ENCODE measurements at places on chromosomes 1 and 21. TPM values are rescaled to one million over a fixed set of nuclear protein-coding genes. Genes with fewer than 3 reads are reported as not detected.
A peak's percentile ranks its signal among the peaks of the same experiment; 100 is the strongest.

The IFI44L gene
- total RNA-seq: 278 TPM

DNA sequence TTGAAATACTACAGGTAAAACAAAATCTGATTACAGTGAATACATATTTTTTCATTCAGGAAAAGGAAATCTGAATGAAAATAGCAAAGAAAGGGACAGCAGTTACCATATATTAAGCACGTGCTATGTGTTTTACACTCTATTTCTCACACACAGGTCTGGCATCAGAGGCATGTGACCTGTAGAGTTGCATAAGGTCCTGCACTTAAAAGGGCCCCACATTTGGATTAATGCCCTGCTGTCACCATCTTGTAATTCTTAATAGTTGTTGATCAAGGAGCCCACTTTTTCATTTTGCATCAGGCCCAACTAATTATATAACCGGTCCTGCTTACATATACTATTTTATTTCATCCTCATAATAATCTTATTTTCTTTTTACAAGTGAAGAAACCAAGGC, 125.8 kb downstream of the LRRC40 start:
- no peak for DNase-seq

- peak; percentile 58 for DNase-seq
These were observed 432 bp downstream of the AKT3 start for GRCh38 chr1:243849421-243850201.

DNA sequence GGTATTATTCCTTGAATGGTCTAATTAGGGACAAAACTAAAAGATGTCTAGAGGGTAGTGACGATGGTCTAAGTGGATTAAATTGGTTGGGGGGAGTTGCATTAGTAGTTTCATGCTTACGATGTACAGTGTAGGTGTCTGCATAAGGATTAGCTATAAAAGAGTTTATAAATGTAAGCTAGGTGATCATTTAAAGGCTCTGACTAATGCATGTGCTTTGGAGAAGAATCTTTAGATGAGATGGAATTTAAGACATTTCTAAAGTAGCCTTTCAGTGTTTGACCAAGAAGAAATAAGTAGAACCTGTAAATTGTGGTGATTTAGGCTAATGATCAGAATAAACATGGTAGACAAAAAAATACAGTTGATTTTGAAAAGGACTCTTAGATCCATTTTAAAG, 7.4 kb downstream of the SYT14 start:
- DNase-seq: no peak

GRCh38 chr1:81554534-81554933, 246.2 kb upstream of the ADGRL2 start:
- no peak for DNase-seq

GRCh38 chr1:34290831-34291230, 114.1 kb downstream of the C1orf94 start:
- DNase-seq: no peak

- DNase-seq: no peak
These were observed 4.2 kb downstream of the SFPQ start for GRCh38 chr1:35188578-35189392.

The C1orf216 gene
- total RNA-seq: 13.7 TPM

DNA sequence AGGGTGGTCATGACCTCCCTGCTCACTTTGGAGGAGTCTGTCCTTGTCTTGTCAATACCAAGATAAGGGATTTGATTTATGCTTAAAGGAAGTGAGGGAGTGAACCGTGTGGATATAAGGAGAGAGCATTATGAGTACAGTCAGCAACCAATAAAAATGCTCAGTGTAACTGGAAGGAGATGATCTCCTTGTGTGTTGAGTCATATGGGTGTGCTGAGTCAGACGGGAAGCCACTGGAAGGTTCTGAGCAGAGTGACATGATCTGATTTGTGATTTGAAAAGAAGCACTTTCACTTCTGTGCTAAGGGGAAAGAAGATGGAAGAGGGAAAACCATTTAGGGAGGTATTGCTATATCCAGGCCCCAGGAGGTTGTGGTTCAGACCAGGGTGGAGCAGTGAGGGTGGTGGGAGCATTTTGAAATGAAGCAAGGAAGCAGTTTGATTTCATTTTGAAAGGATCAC, 2.5 kb upstream of the BCL10 start:
- DNase-seq: no peak

DNA sequence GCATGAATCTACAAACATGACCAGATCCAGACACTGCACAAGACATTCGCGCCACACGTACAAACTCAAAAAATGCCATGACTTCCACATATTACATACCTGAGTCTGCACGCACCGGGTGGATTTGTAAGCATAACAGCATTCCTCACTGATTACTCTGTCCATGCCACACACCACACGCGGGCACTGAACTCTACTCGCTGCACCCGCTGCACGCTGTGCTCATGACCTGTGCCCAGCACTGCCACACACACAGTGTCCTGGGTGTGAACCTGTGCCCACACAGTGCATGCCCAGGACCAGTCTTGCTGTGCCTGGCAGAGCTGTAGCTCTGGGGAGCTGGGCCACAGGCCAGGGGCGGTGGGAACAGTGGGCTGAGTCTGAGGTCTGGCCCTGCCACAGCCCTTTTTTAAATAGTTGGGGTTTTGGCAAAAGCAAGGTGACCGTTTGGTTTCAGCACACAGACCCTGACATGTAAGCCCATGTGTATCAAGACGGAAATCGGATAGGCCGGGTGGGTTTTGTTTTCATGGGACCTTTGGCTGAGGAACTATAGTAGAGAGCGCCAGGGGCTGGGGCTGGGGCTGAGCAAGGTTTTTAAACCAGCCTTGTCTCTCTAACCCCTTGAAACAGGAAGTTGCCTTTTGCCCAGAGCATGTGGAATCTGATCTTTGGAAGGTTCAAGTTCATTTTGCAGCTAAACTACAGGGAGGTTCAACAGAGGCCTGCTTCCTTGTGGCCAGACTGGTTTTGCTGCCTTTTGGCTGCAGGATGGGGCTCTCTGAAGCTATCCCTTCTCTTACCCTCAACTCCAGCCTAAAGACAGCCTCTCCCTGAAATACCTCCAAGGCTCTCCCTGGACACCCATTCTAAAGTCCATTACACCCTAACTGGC, 12.3 kb upstream of the GOLT1A start:
- DNase-seq: no peak

GRCh38 chr1:228281631-228282328, 73.9 kb downstream of the OBSCN start:
- no peak for DNase-seq

DNA sequence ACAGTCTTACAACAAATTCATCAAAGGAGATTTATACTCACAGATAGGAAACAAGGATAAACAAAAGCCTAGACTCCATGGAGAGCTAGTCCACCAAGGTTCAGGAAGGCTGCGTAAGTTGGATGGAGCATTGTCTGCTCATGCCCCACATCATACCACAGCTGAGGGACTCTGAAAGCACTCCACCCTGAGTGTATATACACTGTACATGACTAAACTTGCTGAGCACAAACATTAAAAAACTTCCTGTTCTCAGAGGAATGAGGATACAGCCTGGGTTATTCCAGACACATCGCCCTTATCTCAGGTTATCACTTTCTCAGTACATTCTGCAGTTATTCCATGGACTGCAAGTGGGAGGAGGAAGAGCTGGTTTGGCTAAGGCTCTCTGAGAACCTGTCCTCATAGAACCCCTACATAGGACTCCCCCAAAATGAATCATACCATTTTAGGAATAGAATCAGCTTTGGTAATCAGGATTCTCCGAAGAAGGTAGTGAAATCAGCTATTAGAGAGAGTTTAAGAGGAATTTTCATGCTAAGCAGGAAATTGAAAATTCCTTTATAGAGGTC, 58.0 kb upstream of the PRMT6 start:
- no peak for DNase-seq

The COL11A1 gene
- not detected for total RNA-seq

DNA sequence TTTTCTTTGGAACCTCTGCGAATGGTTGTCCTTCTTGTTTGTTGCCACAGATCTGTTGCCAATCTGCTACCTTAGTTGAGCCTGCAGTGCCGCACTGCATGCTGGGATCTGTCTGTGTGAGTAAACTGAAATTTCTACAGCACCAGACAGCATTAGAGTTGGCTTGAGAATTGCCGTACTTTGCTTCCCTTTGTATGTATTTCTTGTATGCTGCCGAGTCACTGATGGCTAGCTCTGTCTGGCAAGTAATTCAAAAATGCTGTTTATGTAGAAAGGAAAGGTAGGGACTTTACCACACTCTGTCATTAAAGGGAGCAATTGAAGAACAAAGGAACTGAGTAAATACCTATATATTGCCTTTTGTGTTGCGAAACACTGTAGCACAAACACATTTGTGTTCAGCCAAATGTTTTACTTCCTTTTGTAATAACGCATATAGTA, 857.4 kb downstream of the USP25 start:
- DNase-seq: no peak

The CYB561D1 gene
- 24.3 TPM for total RNA-seq

- no peak for DNase-seq
These were observed 61.3 kb upstream of the BACH1 start for GRCh38 chr21:29237110-29238052.

- DNase-seq: peak; percentile 69
These were observed 7.6 kb downstream of the CDKN2C start for GRCh38 chr1:50977575-50978143.

The AADACL3 gene
- not detected for total RNA-seq

DNA sequence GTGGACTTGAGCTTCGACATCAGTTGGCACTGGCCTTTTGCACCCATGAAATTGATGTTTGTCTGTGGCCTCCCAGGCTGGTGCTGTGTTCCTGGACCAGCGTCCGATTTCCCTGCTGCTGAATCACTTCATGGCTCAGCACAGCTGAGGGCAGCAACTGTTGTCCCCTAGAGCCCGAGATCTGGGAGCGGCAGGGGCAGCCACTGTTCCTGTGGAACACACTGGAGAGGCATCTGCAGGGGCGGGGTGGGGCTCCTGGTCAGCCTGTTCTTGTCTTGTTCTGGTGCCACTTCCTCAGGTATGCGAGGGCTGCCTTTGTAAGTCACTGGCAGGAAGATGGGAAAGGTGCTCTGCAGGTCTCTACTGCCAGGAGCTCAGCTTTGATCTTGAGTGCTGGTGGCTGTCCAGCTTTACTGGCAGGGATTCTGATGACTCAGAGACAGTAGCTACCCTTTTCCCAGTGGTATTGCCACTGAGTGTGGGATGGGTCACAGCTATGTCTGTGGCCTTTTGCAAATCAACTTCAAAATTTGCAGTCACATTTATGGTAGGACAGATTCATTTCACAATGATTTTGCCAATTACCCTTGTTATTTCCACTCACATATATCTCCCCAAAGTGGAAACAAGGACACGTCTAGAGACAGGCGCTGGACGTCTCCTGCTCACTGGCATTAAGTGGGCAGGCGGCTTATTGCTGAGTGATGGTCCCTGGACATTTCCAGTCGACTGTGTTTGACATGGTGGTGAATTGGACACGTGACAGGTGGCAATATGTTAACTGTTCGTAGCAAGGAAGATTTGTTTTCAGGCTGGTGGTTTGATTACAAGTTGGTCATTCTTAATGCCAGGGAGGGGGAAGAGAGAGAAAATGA, 15.3 kb downstream of the AGPAT3 start:
- DNase-seq: peak; percentile 21

The DAP3 gene
- 119 TPM for total RNA-seq

- DNase-seq: no peak
These were observed 210.0 kb upstream of the FOXD3 start for GRCh38 chr1:63112155-63112900.

The GREM2 gene
- not detected for total RNA-seq

The BMP8B gene
- 0.68 TPM for total RNA-seq

DNA sequence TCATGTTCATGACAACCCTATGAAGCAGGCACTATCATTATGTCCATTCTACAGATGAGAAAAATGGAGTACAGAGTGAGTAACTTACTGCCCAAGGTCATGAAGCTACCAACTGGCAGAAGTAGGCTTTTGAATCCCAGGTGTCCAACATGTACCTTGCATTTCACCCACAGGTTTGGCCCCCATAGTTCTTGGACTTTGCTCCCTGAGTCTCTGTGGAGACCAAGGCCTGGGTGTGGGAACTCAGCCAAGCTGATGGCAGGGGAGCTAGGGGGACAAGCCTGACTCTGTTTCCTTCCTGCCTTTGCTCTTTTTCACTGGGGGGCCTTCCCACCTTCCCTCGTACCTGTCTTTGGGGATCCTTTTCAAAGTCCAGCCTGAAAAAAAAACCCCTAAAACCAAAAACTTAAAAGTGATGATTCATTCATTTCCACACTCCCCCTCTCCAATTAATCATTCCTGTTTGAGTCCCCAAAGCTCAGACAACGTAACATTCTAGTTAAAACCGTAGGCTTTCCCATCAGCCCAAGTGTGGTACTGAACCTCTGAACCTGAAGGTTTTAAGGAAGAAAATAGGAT, 8.5 kb upstream of the TTC22 start:
- no peak for DNase-seq

DNA sequence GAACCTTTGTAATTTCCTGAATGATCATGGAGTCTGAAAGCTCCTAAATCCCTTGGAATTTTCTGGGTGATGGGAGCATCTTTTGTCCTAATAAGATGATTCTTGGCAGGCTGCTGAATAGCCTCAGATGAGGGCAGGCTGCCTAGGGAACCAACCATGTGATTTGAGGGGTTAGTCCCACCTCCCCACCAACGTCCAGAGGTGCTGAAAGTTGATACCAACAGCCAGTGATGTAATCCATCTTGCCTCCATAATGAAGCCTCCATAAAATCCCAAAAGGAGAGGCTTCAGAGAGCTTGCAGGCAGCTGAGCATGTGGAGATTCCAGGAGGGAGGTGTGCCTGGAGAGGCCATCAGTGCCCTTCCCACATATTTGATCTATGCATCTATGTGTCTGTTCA, 43.7 kb downstream of the GTF2B start:
- no peak for DNase-seq

GRCh38 chr1:1924386-1924785, 5.3 kb upstream of the TMEM52 start:
- DNase-seq: no peak

DNA sequence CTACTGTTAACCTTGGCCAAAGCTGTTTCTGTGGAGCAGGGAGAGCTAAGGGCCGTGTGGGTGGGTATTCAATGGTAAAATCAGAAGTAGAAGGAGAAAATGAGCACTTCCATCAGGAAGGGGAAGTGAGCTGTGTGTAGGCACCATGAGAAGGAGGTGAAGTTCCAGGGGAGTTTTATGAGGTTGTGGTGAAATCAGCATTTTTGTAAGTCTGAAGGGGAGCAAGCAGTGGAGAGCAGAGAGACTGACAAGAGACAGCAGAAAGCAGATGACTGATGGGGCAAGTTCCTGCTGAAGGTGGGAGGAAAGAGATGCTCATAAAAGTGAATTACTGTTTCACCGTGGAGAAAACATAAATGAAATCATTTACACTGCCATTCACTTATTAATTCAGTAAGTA, 2.7 kb upstream of the GPR88 start:
- no peak for DNase-seq

The IFFO2 gene
- 21.6 TPM for total RNA-seq

The PTGFRN gene
- total RNA-seq: 0.19 TPM

The SPRR2G gene
- total RNA-seq: not detected

DNA sequence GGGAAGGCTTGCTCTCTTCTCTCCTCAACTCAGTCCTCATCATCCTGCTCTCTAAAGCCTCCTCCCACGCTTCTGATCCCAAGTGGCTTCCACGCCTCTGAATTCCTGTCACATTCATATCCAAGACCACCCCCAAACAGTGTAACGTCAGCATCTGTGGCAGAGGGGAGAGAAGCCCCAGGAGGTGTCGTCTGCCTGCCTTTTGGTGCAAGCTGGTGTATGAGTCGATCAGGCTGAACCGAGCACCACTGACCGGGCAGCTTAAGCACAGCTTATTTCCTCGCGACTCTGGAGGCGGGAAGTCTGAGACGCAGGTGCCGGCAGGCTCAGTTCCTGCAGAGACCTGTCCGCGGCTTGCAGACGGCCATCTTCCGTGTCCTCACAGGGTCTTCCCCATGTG, 123.8 kb upstream of the RAB4A start:
- no peak for DNase-seq

GRCh38 chr21:44087426-44088400, 19.5 kb upstream of the PWP2 start:
- DNase-seq: no peak

GRCh38 chr1:32303997-32304622, 12.2 kb downstream of the HDAC1 start:
- DNase-seq: no peak
